Glutamatergic neuron (in vitro differentiated cells): ENCODE measurements at places on chromosomes 16 and 17. TPM values are rescaled to one million over a fixed set of nuclear protein-coding genes. Genes with fewer than 3 reads are reported as not detected.

The FMNL1 gene
- total RNA-seq: 24.2 TPM

The ATAD5 gene
- 6.4 TPM for total RNA-seq

The RCVRN gene
- not detected for total RNA-seq

The FBXO47 gene
- not detected for total RNA-seq

The CES3 gene
- total RNA-seq: 4.1 TPM

DNA sequence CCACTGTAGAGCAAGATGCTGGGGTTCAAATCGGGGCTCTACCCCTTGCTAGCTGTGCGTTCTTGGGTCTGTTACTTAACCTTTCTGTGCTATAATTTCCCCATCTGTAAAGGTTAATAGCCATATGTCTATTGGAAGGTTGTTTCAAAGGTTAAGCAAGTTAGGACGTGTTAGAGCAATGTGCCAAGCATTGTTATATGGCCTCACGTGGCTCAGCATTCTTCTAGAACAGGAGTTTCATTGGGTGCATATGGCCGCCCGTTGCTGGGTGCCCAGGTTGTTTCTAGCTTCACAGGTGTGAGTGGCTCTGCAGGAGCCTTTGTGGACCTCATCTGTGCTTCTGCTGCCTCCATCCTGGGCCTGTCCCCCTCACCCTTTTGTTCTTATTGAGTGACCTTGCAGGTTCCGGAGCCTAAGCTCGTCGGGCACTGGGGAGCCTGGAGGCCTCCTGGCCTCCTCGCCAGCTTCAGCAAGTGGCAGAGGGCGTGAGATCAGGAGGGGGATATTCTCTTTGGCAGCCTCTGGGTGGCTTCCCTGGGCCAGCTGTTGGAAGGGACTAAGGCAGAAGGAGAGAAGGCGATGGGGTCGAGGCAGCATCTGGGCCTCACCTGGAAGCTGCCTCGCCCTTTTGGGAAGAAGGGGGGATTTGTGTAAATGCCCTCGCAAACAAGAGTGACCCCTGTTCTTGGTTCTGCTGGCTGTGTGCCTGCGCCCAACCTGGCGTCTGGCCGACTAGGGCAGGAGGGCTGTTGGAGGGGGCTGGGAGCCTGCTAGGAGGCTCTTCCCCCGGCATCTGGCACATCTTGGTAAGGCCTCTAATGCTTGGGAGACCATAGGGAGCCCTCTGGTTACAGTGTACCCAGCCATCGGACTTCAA, 80.2 kb upstream of the CIBAR2 start:
- peak overlapping the region; percentile 52 for H3K27ac ChIP-seq
- H3K27me3 ChIP-seq: peaks cover 11% of the 10 kb centered on the region
- H3K4me3 ChIP-seq: no peak overlapping the region
- peaks cover 7% of the 10 kb centered on the region for H3K36me3 ChIP-seq
- DNase-seq: no peak
- H3K4me1 ChIP-seq: peaks cover 33% of the 10 kb centered on the region

DNA sequence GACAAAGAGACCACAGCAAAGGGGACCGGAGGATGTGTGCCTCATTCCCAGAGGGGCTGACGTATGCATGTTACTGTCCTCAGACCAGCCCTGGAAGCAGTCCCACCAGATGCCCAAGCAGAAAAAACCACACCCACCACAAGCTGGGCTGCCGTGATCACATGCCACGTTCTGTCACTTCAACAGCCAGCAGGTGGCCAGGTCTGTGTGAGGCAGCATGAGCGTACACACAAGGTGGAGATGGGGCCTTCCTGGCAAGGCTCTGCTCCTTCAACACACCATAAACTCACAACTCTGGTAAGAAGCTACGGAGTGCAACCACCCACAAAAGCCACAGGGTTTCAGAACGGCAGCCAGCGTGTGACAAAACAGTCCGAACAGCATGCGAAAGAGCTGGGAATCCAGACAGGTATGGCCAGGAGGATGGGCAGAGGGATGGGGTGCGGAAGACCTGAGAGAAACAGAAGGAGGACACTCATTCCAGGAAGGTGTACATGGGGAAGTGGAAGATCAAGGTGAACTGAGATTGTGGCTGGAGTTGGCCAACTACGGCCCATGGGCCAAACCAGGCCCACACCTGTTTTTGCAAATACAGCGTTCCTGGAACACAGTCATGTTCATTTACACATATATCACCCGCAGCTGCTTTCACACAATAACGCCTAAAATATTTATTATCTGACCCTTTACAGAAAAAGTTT, 27.9 kb downstream of the MBTPS1 start:
- peaks cover 64% of the 10 kb centered on the region for H3K4me1 ChIP-seq
- peak overlapping the region; percentile 92 for H3K27ac ChIP-seq
- no peaks in the 10 kb centered on the region for H3K36me3 ChIP-seq
- peaks cover 21% of the 10 kb centered on the region for H3K27me3 ChIP-seq
- peak; percentile 72 for DNase-seq

DNA sequence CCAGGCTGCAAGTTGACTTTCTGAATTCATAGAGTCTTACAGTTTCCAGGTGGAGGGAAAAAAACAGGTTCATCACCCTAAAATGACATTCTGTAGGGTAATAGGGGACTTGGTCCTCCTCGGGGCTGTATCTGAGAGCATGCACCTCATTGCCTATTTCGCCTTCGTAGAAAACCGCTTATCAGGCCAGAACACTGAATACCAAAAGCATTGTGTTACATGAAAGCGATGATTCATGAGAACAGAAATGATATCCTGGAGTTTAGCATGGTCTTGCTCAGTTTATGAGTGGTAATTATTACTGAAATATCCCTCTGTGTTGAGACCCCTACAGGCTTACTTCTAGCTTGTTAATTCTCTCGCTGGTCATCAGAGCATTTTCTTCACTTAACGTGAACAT, 61.4 kb upstream of the ARHGAP44 start:
- H3K27me3 ChIP-seq: peaks cover 2% of the 10 kb centered on the region
- H3K36me3 ChIP-seq: peaks cover 4% of the 10 kb centered on the region
- no peak overlapping the region for H3K4me3 ChIP-seq
- H3K4me1 ChIP-seq: no peaks in the 10 kb centered on the region
- no peak for DNase-seq
- H3K27ac ChIP-seq: no peak overlapping the region

GRCh38 chr16:6160871-6161270, 1063.3 kb upstream of the EEF2KMT start:
- DNase-seq: no peak
- peaks cover 2% of the 10 kb centered on the region for H3K4me1 ChIP-seq
- H3K27ac ChIP-seq: no peak overlapping the region

DNA sequence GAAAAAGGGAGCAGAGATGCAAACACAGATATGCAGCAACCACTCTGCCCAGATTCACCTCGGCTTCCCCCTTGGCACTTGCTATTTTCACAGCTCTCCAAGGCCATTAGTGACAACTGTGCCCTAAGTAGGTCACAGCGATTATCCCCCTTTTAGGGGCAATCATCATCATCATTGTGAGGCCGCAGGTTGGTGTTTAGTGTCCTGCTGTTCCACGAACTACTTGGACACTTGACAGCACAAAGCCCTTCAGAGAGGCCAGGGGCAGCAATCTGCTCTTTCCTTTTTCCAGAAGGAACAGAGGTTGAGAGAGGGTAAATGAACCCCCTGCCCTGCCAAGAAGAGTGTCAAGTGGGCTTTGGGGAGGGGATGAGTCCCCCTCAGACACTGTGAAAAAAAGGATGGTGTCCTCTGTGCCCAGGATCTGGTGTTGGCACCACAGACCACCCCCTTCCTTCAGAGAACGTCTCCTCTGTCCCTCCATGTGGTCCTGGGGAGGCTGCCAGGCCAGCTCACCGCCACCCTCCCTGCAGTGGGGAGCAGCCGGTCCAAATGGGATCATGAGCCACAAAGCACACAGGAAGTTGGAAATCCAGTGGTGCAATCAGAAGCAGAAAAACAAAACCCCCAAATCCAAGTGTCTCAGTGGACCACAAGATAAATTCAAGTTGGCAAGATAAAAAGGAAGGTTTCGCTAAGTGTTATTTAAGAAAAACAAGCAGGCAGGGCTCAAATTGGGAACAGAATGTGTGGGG, 78.4 kb upstream of the MED9 start:
- H3K27ac ChIP-seq: no peak overlapping the region
- H3K36me3 ChIP-seq: peaks cover 8% of the 10 kb centered on the region
- DNase-seq: no peak

DNA sequence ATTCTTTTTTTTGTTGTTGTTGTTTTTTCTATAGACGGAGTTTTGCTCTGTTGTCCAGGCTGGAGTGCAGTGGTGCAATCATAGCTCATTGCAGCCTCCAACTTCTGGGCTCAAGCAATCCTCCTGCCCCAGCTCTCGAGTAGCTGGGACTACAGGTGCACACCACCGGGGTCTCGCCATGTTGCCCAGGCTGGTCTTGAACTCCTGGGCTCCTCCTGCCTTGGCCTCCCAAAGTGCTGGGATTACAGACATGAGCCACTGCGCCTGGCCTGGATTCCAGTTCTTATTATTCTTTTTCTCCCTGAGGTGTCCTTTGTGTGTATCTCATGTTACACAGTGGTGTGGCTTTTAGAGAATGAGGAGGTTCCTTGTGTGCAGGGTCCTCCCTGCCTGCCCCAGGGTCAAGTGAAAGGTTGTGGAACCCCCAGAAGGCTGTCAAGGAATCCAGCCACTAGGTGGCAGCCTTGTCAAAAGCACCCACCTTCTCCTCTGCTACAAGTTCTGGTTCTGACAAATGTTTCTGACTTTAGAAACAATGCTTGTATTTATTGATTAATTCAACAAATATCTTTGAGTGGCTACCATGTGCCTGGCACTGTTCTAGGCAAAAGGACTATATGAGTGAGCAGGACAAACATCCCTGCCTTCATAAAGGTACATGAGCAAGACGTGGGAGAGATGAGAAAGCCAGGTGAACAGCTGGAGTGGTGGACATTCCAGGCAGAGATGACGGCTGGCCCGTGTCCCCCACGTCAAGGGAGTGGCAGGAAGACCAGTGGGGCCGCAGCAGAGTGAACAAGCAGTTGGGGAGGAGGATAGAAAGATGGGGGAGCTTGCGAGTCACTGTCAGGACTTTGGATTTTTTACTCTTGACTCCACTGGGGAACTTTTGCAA, 112.4 kb downstream of the SPECC1 start:
- H3K36me3 ChIP-seq: no peaks in the 10 kb centered on the region
- no peak overlapping the region for H3K4me3 ChIP-seq
- peak; percentile 75 for DNase-seq
- no peaks in the 10 kb centered on the region for H3K4me1 ChIP-seq
- H3K27ac ChIP-seq: no peak overlapping the region

GRCh38 chr16:87554754-87555427, 47.4 kb upstream of the JPH3 start:
- H3K4me3 ChIP-seq: no peak overlapping the region
- H3K36me3 ChIP-seq: peaks cover 6% of the 10 kb centered on the region
- H3K4me1 ChIP-seq: peaks cover under 1% of the 10 kb centered on the region

DNA sequence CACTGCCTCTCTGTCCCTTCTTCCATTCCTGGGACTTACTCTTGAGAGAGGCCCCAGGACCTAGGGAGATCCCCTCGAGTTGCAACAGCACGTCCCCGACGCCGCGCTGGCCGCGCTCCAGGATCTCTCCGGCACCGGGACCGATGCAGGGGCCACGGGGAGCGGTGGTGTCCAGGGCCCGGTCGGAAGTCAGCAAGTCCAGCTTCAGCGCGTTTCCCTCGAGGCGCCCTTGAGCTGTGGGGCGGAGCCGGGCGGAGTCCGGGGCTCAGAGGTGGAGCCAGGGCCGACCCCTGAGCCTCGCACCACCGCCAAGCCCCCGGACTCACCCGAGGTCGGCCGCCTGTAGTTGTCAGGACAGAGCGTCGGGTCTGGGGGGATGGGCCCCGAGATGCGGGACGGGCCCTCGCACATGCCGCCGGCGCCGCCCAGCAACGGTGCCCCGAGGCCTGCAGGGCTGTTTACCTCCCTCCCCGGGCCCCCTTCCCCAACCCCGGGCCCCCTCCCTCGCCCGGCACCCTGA, 458 bp downstream of the ENKD1 start:
- peaks cover 27% of the 10 kb centered on the region for H3K27me3 ChIP-seq
- no peaks in the 10 kb centered on the region for H3K36me3 ChIP-seq
- peak; percentile 82 for DNase-seq
- H3K4me1 ChIP-seq: peaks cover 27% of the 10 kb centered on the region
- no peak overlapping the region for H3K27ac ChIP-seq

DNA sequence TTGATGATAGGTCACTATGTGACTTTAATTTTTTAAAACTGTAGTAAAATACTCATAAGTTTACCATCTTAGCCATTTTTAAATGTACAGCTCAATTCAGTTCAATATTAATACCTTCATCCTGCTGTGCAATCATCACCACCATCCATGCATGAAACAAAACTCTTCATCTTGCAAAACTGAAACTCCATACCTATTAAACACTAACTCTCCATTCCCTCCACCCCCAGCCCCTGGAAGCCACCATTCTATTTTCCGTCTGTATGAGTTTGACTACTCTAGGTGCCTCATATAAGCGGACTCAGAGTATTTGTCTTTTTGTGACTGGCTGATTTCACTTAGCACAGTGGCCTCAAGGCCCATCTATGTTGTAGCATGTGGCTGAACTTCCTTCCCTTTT, 9.4 kb upstream of the CNEP1R1 start:
- H3K4me1 ChIP-seq: no peaks in the 10 kb centered on the region
- H3K27ac ChIP-seq: no peak overlapping the region
- no peaks in the 10 kb centered on the region for H3K27me3 ChIP-seq
- H3K36me3 ChIP-seq: no peaks in the 10 kb centered on the region
- DNase-seq: no peak
